ENCODE measurements at places on chromosomes 1 and 21.

- DNase-seq = no peak
These were observed 25.6 kb upstream of the ZNF436 start for GRCh38 chr1:23395154-23395724.

DNA sequence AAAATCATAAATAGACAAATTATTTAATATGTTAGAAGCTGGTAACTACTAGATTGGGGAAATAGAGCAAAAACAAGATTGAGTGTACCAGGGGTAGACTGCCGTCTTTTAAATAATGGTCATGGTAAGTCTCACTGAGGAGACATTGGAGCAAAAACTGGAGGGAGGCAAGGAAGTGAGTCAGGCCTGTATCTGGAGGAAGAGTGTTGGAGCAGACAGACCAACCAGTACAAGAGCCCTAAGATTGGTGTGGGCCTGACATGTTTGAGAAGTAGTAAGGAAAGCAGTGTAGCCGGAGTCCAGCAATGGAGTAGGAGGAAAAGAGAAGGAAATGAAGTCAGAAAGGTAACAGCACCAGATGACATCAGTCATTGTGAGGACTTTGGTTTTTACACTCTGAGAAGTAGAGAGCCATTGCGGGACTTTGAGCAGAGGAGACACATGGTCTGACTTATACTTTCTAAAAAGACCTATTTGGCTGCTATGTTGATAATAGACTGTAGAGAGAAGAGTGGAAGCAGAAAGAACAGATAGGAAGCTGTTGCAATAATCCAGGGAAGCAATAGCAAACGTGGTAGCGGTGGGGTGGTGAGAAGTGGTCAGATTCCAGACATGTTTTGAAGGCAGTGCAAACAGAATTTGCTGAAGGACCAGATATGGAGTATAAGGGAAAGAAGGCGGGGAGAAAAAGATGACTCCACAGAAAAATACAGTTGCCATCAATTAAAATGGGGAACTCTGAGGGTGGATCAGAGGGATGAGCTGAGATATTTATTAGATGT, 44.7 kb upstream of the GJA5 start:
- peak; percentile 52 for DNase-seq

GRCh38 chr1:205595861-205596260, 36.0 kb downstream of the ELK4 start:
- peak; percentile 23 for DNase-seq

GRCh38 chr1:110490791-110491451, 28.1 kb downstream of the KCNA10 start:
- no peak for DNase-seq

- no peak for DNase-seq
These were observed 26.2 kb downstream of the NEK2 start for GRCh38 chr1:211648980-211649934.

DNA sequence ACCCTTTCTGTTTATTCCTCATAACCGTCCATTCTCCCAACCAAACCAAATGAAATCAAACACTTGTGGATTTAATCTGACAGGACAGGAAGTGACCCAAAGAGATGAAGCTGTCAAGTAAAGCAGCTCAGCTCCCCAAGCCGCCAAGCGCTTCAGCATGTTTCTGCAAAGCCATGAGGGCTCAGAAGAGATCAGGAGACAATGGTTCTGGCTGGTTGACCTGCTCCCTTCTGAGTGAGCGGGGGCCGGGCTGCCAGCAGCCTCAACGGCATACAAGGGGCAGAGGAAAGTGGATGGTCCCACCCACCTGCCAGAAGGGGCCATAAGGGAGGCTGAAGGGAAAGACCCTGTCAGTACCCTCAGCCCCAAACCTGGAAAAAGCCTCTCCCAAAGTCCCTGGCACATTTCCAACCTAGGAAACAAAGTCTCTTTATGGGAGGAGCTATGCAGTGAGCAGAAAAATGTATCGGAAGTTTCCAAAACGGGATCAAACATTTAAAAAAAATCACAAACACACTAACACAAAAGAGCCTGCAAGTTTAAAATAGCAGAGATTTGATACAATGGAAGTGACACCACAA, 45.4 kb downstream of the SLC45A1 start:
- no peak for DNase-seq

- DNase-seq = peak; percentile 80
These were observed 9.1 kb upstream of the PADI2 start for GRCh38 chr1:17128361-17128760.

GRCh38 chr1:53237638-53238037, 680 bp downstream of the MAGOH start:
- no peak for DNase-seq

DNA sequence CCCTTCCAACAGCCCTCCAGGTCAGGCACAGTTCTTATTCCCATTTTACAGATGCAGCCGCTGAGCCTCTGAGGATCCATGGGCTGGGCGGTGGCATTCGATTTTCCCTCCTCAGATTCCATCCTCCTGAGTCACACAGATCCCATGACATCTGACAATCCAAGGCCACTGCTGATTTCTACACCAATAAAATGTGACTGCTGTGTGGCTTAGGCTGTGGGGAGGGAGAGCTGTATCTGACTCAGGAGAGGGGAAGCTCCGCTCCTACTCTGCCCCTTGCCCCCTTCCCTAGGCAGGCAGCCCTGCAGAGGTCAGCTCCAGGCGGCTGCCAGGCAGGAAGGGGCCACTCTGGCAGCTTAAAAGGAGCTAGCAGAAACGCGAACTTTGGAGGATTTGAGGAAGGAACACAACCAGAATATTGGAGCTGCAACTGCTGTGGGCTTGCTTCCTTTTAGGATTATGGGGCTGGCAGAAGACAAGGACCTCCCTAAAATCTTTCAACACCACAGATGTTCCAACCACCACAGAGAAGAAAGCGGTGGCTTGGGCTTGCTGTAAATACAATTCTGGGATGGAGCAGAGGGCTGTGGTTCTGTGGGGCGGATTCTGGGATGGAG, 50.0 kb downstream of the MRPL37 start:
- DNase-seq = peak; percentile 91

DNA sequence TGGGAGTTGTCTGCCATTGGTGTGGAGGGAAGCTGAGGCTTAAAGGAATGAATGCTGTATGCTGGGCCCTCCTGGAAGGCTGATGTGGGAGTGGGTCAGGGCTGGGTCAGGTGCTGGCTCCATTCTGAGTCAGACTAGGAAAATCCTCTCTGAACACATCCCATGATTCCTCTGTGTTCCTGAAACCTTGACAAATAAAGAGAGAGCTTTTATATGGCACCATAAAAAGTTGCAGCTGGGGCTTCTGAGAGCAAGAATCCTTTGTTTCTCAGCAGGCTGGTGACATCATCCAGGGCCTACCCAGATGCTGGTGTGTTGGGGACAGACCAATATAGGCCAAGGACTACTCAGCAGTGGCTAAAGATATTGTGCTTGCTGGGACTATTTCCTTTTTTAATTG, 27.8 kb upstream of the NFASC start:
- peak; percentile 57 for DNase-seq

GRCh38 chr21:36509973-36510664, 30.2 kb upstream of the CLDN14 start:
- DNase-seq = peak; percentile 83

GRCh38 chr21:45127937-45128336, 53.6 kb downstream of the ADARB1 start:
- DNase-seq = no peak

DNA sequence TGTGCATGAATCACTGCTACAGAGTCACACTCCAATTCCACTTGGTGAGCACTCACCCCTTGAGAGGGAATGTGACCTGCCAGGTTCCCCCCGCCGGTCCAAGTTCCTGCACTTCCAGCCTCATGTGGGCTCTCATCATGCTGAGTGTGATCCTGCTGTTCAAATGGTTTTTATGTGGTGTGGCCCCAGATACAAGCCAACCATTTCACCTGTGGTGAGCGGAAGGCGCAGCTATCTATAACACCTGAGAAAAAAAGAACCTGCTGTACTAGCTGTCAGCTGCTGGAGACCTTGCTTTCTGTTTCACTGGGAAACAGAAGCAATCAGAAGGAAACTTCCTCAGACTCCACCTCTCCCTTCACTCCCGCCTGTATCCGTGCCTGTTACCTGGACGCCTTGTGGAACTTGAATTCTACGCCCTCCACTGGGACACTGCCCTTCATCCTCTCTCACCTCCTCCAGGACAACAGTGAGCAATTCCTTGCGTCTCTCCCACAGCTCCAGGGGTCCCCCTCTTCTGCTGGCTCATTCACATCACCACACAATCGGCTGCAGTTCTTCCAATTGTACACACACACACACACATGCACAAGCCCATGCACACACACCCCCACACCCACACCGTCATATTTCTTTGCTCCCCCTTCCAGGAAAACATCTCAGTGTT, 64.4 kb upstream of the RPL11 start:
- no peak for DNase-seq

DNA sequence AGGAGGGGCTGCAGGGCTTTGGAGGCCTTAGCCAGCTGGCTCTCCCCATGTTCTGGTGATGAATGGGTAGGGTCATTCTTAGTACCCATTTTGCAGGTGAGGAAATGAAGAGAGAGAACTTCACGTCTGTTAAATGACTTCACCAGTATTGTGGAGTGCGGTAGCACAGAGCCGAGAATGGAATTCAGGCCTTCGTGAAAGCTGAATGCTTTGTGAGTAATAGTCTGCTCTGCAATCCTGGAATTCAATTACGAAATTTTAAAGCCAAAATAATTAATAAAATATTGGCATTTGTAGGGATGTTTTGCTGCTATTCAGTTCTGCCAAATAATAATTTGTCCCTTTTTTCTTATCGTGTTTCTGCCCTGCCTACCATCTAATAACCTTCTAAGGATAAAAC, 197.7 kb downstream of the GREM2 start:
- DNase-seq = no peak

DNA sequence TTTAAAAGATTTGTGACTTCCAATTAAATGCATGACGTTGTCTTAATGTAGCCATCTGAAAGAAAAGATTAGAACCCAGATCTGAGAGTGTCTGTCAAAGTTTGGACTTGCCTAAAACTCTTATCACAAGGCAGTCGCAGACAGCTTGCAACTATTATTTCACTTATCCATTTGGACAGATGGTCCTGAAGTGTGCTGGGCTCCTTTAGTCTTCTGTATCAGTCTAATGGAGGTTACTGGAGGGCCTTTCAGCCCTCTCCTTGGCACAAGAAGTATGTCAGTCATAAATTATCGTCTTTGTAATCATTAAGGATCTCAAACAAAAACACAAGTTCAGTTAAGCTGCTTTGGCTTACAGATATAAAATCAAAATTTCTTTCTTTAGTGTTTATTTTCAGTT, 15.5 kb downstream of the PROX1 start:
- DNase-seq = no peak

GRCh38 chr1:26814377-26814776, 12.1 kb upstream of the ZDHHC18 start:
- DNase-seq = no peak

DNA sequence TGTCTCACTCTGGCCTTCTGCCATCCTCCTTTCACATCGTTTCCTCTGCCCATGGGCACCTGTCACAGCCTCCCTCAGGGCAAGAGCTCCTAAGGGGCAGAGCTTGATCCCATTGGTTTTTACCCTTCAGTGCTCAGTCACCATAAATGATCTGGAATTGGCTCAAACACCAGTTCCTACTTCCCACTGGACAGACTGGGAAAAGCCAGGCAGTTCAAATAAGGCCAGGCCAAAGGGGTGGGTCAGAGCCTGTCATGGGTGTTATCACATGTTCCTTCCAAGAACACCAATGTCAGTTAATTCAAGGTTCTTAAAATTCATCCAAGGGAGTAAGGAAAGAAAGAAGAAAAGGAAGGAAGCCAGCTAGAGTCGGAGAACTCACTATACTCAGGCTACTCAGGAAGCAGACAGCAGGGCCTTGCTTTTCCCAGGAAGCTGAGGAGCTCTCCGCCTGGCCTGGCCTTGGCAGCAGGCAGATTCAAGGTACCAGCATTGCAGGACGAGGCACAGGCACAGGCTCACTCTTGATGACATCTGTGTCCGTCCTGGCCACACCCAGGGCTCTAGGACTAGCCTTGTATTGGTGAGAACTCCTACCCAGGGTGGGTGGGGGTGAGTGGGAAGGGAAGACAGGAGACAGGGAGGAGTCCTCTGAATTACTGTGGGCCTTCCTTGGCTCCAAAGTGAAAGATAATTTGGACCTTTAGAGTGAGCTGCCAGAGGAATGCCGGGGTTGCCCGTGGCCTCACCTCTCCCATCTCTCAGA, 32.2 kb upstream of the ARTN start:
- DNase-seq = no peak

GRCh38 chr21:39951183-39952101, 84.2 kb downstream of the PCP4 start:
- no peak for DNase-seq

DNA sequence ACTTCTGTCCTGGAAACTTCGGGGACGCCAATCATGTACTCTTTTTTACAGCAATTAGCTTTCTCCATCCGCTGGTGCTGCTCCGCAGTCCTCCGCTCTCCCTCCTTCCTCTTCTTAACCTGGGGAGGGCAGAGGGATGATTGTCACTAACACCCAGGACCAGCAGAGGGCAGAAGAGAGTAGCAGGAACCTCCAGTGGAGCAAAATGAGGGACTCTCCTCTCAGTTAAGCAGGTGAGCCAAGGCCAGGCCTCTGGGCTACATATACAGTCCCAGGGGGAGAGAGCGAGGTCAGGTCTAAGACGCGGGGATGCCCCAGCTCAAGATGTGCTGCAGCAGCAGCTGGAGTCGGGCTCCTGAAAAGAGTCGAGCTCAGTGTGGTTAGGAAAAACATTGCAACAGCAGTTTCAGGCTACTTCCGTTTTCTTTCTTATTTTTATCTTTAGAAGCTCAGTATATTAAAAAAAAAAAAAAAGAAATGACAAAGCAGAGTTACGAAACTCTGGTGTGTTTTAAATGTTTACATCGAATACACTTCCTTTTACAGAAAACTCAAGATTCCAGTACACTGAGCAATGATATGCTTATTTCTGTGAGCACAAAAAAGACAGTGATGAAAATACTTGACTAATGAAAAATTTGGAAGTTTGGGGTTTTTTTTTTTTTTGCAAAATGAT, 25.7 kb upstream of the NLRP3 start:
- peak; percentile 91 for DNase-seq

DNA sequence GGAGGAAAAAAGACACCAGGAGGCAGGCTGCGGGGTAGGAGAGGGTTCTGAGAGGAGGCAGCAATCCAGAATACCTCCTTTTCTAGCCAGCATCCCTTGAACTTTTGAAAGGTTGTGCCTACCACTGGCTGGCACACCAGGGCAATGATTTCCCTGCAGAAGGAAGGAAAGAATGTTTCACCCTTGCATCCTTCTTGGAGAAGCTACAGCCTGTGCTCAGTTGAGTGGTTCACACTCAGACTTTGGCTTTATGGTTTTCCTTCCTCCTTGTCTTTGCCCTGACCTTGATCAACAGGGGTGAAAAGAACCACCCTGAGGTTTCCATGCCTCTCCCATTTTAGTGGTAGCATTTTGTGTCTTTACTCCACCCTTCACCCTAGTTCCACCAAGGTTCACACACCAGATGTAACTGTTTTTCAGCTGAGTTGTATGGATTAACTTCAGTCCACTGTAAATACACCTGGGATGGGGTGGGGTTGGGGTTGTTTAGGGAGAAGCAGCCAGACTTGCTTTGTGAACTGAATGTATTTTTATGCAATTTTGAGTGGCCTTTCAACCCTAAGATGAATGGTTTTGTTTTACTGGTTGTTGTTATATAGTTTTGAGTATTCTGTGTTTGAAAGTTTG, 122.3 kb downstream of the SYT2 start:
- no peak for DNase-seq

Measured in islet precursor cell (in vitro differentiated cells).